ENCODE measurements at places on chromosomes 2 and 18.
A peak's percentile ranks its signal among the peaks of the same experiment; 100 is the strongest.

GRCh38 chr2:208012449-208012848 is 12.9 kb downstream of the PLEKHM3 start:
- DNase-seq = no peak

DNA sequence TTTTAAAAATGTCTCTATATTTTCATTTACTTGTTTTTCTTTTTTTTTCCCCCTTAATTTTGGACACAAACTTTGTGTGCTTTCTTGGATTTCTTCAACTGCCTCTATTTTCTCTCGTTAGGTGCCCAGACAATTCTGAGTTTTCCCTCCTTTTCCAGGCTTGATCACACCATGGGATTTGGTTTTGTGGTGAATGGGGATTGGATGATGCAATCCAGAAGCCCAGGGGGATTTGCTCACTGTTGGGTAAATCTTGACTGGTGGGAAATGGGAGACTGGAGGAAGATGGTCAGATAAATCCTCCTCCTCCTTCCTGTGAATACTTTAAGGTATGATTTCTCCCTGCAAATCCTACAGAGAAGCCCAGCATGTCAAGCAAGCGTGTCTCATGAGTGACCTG is 19.5 kb upstream of the PAX8 start:
- no peak for DNase-seq

DNA sequence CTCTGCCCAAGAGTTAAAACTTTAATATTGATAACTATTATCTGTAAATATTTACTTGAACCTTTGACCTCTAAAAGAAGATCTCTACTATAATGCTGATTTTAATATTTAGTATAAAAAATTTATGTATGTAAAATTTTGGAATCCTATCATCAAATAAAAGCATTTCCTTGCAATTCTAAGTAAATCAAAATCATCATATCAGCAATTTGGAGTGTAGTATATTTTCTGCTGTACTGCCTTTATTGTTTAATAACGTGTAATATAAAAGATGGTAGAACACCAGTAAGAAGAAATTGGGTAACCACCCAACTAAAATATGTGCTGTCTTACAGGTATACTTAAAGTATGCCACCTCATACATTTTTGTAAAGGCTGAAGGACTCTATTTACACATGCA is 94.6 kb downstream of the TLK1 start:
- no peak for DNase-seq

DNA sequence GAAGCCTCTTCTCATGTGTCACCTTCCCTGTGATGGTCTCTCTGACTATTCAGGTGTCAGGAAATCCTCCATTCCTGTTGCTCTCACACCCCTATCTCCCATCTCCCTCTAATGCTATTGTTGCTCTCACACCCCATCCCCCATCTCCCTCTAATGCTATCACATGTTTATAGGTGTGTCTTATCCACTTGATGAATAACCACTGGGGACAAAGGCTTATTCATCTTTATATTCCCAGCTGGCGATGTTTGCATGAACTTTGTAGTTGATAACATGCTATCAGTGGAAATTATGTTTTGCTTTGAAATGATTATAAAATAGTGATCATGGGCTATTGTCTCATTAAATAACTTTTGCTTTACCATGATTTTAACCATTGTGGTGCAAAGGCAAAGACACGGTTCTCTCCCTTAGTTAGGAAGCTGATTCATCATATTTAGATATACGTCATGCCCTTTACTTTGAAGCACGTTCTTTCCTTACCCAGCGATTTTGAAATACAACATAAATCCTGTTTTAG is 220.5 kb downstream of the PMAIP1 start:
- no peak for DNase-seq

DNA sequence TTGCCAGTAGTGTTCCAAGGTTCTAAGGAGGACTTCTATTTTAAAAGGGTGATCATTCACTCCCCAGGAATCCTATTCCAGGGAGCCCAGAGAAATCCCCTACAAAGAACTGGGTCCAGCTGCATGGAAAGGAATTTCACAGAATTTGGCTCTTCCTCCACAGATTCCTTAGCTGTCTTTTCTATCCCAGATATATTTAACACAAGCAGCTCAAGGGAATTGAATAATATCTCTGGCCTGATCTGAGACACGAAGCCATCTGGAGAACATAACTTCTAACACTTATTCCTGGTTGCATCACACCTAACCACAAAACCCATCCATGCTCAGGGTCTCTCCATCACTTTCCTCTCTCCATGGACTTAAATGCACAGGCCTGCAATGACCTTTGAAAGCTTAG is 306.7 kb upstream of the ACVR2A start:
- DNase-seq = no peak

GRCh38 chr18:50819728-50820378 is at the start of gene MRO:
TSS of gene MRO (minus strand) at chr18:50820016. CDS start at chr18:50809400, 10,616 bp downstream.
- peak; percentile 42 for DNase-seq

DNA sequence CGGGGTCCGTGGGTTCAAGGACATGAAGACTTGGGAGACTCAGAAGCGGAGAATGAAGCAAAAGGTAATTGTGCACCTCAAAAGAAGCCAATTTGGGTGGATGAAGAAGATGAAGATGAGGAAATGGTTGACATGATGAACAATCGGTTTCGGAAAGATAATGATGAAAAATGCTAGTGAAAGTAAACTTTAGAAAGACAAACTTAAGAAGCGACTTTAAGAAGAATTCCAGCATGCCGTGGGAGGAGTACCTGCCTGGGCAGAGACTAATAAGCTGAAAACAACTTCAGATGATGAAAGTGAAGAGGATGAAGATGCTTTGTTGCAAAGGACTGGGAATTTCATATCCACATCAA is 43.5 kb downstream of the PSTPIP2 start:
- DNase-seq = no peak

DNA sequence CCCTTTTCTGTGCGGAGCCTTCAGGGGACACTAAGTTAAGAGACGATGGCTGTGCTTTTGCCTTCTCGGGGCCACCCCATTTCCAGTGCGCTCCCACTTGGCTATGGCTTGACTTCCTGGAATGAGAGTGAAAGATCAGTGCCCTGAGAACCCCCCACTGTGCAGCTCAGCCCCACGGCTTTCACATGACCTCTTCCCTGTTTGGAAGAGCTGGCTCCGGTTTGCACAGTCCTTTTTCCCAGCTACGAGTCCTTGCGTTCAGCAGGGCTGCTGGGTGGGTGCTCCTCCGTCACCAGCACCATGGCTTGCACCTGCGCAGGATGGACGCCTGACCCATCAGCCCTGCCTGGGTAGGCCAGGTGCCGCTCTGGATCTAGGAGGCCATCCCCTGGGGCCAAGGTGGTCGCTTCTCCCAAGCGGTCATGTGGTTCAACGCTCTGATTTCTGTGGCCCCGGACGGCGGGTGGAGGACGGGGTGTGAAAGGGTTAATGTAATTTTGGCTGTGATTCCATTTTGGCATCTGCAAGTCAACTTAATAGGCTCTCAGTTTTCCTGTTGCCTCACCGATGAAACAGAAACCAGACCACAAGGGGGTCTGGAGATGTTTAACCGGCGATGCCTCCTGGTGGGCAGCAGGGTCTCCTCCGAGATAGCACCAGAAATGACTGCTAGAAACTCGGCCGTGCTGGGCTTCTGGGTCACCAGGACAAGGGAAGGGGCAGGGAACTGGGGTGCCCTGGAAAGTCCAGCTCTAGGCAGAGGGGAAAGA is 113.1 kb upstream of the HAAO start:
- DNase-seq = no peak

DNA sequence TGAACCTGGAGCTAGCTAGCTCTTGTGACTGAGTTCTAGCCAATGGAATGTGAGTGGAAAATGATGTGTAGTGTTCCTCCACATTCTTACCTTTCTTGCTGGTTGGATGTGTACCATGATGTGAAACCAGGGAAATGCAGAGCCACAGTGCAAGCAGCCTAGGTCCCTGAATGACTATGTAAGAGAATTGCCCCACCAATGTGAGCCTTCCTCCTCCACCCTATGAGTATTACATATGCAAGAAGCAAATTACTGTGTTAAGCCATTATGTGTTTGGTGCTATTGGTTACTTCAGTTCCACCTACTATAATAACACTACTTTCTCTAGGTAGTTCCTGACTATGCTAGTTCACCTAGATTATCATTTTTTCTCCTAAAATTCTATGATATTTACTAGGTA is 39.6 kb downstream of the LCLAT1 start:
- DNase-seq = no peak

- no peak for DNase-seq
Measured at GRCh38 chr18:55247032-55247431, 287.8 kb upstream of the CCDC68 start.

- DNase-seq = no peak
Measured at GRCh38 chr18:58716060-58716756, 44.9 kb downstream of the MALT1 start.

DNA sequence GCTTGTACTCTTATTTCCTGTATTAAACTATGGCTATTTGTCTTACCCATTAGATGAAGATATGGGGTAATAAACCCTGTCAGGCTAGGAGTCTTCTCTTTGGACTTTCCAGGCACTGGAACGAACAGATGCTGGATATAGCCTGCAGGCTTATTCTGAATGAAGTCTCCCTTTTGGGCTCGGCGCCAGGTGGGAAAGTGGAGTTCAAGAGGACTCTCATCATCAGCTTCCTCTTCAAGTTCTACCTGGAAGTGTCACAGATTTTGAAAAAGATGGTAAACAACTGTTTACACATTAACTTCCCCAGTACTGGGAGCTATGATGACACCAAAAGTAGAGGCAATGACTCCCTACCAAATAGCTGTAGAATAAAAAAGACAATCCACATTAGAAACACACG is 27.9 kb downstream of the AOX1 start:
- DNase-seq = no peak

DNA sequence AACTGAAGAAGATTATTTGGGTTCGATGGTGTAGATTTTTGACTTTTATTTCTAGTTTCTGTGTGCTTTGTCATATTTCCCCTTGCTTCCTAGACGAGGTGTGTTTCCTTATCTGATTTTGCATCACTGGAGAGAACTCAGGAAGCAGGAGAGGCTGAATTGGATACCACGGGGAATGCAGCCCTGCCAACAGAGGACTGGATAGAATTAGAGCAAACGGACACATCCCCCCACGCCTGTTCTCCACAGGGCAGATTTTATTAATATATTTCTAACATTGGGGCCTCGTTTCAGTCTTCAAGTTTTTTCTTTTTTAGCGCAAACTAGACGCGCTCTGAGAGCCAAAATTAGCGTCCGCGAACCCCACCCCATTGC is 678 bp upstream of the VAPA start:
- no peak for DNase-seq
